ENCODE measurements at places on chromosomes 2 and 18. TPM values are rescaled to one million over a fixed set of nuclear protein-coding genes. Genes with fewer than 3 reads are reported as not detected.

GRCh38 chr2:127624320-127624755 is 21.6 kb upstream of the GPR17 start:
- no peak for DNase-seq

GRCh38 chr2:152626911-152627339 is 90.3 kb downstream of the PRPF40A start:
- no peak for DNase-seq

DNA sequence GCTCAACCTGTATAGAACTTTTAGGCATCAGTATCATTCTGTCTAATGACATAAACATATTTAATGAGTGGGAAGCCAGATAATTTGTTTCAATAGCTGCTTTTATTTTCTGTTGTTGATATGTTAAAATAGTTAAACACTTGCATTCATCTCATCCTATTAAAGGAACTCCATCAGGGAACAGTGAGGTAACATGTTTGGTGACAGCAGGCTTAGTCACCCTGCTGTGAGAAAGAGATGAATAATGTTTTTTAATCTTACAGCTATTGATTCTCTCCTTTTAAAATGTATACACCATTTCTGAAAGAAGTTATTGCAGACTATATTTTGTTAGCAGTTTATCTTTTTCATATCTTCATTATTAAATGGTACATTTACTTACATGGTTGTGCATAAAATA is 123.3 kb upstream of the CWC22 start:
- no peak for DNase-seq

DNA sequence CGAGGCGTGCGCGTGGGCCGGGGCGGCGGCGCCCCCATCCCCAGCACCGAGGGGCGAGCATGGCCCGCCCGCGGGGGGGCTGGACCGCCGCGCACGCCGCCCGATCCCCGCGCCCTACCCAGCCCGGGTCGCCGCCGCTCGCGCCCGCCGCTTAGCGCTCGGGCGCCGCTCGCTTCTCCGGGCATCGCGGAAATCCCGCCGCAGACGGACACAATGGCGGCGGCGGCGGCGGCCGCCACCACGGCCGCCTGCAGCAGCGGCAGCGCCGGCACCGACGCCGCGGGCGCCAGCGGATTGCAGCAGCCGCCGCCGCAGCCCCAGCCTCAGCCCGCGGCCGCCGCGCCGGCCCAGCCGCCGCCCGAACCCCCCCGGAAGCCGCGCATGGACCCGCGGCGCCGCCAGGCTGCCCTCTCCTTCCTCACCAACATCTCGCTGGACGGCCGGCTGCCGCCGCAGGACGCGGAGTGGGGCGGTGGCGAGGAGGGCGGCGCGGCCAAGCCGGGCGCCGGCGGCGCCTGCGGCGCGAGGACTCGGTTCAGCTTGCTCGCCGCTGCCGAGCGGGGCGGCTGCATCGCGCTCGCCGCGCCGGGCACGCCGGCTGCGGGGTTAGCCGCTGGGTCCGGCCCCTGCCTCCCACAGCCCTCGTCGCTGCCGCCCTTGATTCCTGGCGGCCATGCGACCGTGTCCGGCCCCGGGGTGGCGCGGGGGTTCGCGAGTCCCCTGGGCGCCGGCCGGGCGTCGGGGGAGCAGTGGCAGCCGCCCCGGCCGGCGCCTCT is 453 bp downstream of the CABLES1 start:
- DNase-seq: no peak

DNA sequence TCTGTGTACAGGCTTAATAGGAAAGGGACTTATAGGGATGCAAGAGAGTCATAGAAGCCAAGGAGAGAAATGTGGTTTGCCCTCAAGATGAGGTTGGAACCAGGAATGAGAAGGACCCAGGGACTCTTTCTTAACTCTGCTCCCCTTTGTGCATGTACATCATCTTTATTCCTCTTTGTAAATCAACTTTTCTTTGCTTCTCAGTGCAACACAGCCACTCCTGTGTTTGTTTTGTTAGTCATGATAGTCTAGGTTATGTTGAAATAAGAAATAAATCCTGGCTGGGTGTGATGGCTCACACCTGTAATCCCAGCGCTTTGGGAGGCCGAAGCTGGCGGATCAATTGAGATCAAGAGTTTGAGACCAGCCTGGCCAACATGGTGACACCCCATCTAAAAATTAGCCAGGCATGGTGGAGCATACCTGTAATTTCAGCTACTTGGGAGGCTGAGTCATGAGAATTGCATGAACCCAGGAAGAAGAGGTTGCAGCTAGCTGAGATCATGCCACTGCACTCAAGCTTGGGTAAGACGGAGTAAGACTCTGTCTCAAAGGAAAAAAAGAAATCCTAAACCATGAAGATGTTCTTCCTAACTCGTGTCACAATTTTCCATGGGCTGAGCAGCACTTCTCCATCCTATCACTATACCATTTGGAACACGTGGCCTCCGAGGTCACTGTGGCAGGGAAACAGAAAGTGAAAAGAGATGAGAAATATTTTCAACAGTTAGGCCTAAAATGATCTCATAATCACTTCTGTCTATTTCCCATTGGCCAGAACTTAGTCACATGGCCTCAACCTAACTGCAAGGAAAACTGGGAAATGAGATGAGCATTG is 73.0 kb upstream of the TMEM17 start:
- DNase-seq: peak; percentile 90

GRCh38 chr2:102397209-102397608 is 25.8 kb upstream of the IL18RAP start:
- no peak for DNase-seq

GRCh38 chr2:121253021-121253673 is 31.9 kb downstream of the TFCP2L1 start:
- no peak for DNase-seq

DNA sequence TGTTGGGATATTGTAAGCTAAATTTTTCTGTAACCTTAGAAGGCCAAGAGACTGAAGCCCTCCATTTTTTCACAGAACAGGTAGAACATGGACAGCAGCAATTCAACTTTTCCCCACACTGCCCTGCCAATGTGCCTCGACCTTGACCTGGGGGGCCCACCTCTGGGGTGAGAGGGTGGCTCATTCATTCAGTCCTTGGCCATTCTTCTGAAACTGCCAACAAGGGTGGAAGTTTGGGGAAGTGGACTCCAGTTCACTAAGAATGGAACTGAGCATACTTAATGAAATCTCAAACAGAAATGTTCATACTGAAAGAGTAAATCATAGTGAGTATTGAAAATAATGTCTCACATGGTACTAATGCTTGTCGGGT is 1.1 kb downstream of the EEF1B2 start:
- no peak for DNase-seq

DNA sequence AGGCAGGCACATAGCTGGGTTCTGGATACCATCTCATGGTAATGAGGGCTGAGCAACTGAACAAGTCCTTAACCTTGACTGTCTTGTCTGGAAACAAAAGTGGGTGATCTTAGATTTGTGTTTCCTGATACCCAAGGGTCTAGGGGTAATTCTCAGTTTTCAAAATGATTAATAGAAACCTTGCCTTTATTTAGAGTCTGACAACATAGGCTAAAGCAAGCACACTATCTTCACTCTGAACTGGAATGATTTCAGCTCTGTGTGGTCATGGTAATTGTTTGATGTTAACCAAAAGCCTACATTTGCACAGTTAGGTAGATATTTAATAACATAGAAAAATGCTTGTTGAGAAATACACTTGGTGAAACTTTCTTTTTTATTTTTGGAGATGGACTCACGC is 6.8 kb upstream of the LAMA3 start:
- DNase-seq: no peak

DNA sequence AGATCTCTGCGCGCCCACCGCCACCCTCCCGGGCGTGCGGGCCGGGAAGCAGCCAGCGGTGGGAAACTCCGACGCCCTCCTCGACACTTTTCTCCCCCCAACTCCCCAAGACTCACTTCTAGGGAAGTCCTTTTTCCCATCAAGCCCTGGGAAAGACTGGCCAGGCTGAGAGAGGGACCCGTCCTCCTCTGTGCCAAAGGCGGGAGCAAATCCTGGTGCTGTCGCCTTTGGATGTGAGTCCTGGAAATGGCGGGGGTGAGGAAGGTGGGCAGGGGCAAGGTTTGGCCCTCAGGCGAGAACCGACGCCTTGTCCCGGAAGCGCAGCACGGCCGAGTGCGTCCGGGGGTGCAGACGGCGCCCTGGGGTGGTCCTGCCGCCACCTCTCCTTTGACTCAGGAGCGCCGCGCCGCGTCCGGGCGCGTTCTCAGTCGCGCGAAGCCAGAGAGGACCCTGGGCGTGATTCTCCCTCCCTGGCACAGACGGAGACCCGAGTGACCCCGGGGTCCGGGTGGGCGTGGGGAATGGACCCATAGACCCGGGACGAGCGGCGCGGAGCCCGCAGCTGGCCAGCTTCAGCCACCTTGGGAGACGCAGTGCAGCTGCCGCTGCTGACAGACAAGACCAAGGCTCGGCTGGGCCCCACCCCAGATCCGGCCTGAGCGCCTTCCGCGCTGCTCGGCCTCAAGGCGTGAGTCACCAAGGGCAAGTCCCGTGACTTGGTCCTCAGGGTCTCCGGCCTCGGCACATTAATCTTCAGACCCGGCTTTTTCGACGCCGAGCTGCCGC is 3.5 kb upstream of the LBX2 start:
- DNase-seq: peak; percentile 78

- DNase-seq: peak; percentile 29
These were observed 56.9 kb downstream of the COL4A4 start for GRCh38 chr2:227106845-227107759.

DNA sequence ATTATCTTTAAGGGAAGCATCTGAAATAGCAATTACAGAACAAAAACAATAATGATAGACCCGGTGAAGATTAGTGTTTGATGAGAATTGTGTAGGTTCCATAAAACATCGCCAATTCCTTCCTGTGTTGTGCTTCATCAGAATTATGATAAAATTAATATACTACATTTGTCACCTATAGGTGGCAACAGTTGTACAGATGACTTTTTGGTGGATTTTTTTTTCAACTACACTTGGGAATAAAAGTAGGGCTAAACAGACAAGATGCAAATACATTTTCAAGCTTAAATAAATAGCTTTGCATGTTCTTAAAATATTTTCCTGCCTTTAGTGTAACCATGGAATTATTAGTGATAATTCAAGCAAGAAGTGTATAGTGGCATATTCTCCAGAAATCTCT is 7.0 kb upstream of the LYPD1 start:
- no peak for DNase-seq

RIT2 gene
- total RNA-seq: not detected

DES gene
- not detected for total RNA-seq

EPAS1 gene
- total RNA-seq: 3.7 TPM

BUB1 gene
- total RNA-seq: 76.6 TPM

MC4R gene
- total RNA-seq: not detected
